ENCODE measurements at places on chromosomes 16 and 17. TPM values are rescaled to one million over a fixed set of nuclear protein-coding genes. Genes with fewer than 3 reads are reported as not detected.

The CLEC19A gene
- total RNA-seq: not detected

The MAP3K3 gene
- 49.0 TPM for total RNA-seq

The KRT9 gene
- total RNA-seq: 1.6 TPM

The NHLRC4 gene
- total RNA-seq: 0.79 TPM

The CCDC154 gene
- total RNA-seq: 3.5 TPM

The CD300A gene
- total RNA-seq: 1.4 TPM

The KRTAP2-4 gene
- total RNA-seq: 6.5 TPM

The KRTAP4-6 gene
- total RNA-seq: 13.0 TPM

The CES5A gene
- not detected for total RNA-seq

The PAQR4 gene
- total RNA-seq: 17.0 TPM

The CCL14 gene
- total RNA-seq: 16.3 TPM

The HSD11B2 gene
- total RNA-seq: 45.6 TPM

The SUMO2 gene
- 52.0 TPM for total RNA-seq

The TMEM235 gene
- not detected for total RNA-seq

The ESRP2 gene
- total RNA-seq: 93.3 TPM

The FOXF1 gene
- total RNA-seq: 0.59 TPM

The MARCHF10 gene
- total RNA-seq: not detected

The PRSS21 gene
- 0.87 TPM for total RNA-seq

The CIITA gene
- 27.1 TPM for total RNA-seq

The CBFB gene
- total RNA-seq: 50.0 TPM

The FBXL16 gene
- 18.4 TPM for total RNA-seq

The SLC16A11 gene
- 7.8 TPM for total RNA-seq

The PMFBP1 gene
- total RNA-seq: 0.76 TPM

The DDX19B gene
- 47.7 TPM for total RNA-seq

The SRCIN1 gene
- 14.8 TPM for total RNA-seq

The WFDC1 gene
- 0.49 TPM for total RNA-seq

The SLC13A2 gene
- total RNA-seq: 15.3 TPM
